ENCODE measurements at places on chromosomes 6 and 20.

GRCh38 chr6:88512951-88513350 is 346.8 kb upstream of the CNR1 start:
- DNase-seq, result no peak

- DNase-seq, result no peak
These were observed 124.2 kb upstream of the GMDS start for GRCh38 chr6:2369606-2370005.

DNA sequence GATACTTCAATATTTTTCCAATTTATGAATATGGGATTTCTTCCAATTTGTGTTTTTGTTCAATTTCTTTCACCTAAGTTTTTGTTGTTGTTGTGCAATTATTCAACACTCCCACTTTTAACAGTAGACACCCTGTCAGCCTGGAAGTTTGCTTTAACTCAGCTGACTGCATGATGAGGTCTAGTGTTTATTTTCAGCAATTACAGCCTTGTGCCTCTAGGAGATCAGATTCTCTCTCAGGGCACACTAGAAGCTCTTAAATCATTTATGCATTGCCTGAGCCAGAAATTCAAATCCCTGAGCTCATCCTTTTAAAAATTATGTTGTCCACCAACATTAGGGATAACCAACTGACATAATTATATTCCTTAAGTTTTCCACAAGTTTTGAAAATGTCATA is 85.7 kb downstream of the MRAP2 start:
- DNase-seq, result peak; percentile 26

- DNase-seq, result no peak
These were observed 255.0 kb upstream of the HTR1E start for GRCh38 chr6:86682297-86682696.

GRCh38 chr20:6908673-6909072 is 141.2 kb downstream of the BMP2 start:
- DNase-seq, result no peak

GRCh38 chr6:44217332-44218143 is 812 bp downstream of the MYMX start:
- no peak for DNase-seq

DNA sequence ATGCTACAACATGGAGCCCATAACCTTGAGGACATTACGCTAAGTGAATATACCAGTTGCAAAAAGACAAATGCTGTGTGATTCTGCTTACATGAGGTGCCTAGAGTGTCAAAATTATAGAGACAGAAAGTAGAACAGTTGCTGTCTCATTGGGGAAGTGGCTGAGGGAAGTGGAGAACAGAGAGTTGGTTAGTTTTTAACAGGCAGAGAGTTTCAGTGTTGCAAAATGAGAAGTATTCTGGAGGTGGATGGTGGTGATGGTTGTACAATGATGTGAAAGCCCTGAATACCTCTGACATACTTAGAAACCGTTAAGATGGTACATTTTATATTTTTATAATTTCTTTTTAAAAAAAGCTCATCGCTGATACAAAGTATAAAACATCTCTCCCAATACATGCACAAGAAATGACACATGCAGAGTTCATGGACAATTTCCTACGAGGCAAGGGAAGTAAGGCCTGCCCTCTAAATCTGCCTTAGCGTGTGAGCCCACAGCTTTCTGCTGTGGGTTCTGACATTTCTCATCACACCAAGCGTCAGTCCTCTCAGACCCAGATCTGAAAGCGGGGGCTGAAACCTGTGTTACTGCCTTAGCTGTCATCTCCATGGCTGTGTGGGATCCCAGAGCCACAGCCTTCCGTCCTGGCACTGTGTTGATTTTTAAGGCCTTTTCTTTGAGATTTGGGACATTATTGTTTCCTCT is 126.0 kb downstream of the RNASET2 start:
- no peak for DNase-seq

- no peak for DNase-seq
These were observed 14.8 kb upstream of the NPEPL1 start for GRCh38 chr20:58677808-58678207.
